ENCODE measurements at places on chromosomes 1 and 21.

DNA sequence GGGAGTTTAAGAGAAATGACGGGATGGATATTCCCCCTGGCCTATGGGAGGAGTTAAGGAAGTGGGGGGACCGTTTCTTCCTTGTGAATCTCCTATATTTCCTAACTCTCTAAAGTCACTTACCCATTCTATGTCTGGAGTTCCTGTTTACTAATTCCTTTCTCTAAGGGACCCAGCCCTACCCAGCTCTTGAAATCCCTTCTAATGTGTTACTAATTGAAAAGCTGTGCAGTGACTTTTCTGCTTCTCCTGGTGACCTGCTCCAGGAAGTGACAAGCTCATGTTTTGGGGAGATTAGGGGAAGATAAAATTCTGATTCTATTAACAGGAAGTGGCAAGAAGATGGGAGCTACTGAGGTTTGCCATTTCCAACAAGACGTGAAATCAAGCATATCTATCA lies 4.0 kb upstream of the SAMSN1 start:
- DNase-seq = no peak

DNA sequence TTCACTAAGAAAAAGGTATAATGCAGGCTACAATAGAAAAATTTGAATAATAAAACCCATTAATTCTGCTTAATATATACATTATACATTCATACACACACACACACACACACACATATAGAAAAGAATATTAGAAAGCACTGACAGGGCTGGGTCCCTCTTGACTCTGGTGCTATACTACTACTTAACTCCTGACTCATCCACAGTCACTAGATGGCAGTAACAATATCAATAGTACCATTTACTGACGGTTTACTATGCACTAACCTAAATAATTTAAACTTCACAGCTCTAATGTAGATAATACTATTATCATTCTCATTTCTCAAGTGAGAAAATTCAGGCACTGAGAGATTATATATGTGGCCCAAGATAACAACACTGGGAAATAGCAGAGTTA lies 87.5 kb downstream of the COP1 start:
- no peak for DNase-seq

DNA sequence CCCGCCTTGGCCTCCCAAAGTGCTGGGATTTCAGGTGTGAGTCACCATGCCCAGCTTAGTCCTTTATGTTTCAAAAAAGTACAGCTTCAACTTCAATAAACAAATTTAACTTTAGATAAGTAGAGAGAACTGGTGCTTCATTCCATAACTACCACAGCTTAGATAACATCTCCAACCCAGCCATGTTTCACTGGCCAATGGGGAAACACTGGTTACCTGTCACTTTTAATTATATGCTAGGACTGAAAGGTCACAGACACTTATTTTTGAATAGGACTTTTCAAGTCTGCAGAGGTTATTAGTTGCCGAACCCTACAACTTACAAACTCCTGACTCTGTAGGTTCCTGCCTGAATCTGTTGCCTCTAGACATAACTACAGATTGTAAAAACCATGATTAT lies 56.5 kb upstream of the ST6GALNAC3 start:
- DNase-seq = no peak

GRCh38 chr1:19888112-19888511 lies 5.9 kb downstream of the OTUD3 start:
- no peak for DNase-seq

DNA sequence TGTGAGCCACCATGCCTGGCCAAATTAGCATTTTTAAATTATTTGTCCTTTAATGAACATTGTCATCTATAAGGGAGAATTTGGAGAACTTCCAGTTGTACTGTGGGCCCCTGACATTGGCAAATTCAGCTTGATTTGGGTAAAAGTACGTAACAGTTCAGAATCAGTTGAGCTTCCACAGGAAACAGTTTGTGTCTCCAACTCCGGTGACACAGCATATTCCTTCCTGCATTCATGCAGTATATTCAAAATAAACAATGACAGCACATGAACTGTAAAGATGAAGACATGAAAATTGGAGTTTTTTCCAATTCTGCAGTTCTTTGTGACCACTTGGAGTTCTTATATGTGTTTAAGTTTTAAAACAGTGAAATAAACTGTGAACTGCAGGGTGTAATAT lies 28.2 kb downstream of the RNF220 start:
- no peak for DNase-seq

DNA sequence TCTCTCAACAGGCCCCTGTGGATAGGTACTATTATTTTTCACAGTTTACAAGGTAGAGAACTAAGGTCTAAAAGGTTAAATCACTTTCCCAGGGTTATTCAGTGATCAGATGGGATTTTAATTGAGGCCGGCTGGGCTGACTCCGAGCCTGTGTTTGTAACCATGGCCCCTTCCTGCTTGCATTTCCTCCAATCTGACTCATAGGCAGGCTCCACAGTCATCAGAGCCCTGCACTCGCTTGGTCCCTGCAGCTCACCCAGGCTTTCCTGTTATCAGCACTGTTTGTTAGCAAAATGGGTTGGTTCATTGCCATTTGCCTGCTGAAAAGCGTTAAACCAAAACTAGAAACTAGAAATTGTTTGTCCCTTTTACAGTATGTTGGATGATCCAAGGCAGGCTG lies 41.4 kb upstream of the LMX1A start:
- DNase-seq = no peak

- DNase-seq = no peak
Measured at GRCh38 chr21:39852021-39852721, 15.1 kb upstream of the PCP4 start.

DNA sequence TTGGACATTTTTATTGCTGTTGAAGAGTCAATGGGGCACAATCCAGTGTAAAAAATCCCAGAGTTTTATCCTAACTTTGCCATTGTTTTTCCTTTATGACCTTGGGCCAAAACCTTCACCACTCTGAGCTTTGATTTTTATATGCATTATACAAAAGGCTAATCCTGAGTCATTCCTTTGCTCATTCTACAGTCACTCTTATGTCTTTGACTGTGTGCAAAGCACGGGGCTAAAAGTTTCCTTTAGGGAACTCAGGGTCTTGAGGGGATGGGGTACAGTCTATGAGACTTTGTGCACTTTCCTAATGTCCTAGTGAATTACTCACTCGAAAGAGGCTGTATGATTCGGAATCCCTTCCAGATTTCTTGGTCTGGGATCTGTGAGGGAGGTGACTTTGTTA lies 543.2 kb upstream of the CAMK1G start:
- DNase-seq = no peak

- DNase-seq = no peak
Measured at GRCh38 chr1:155141749-155142148, 1.4 kb upstream of the DPM3 start.

DNA sequence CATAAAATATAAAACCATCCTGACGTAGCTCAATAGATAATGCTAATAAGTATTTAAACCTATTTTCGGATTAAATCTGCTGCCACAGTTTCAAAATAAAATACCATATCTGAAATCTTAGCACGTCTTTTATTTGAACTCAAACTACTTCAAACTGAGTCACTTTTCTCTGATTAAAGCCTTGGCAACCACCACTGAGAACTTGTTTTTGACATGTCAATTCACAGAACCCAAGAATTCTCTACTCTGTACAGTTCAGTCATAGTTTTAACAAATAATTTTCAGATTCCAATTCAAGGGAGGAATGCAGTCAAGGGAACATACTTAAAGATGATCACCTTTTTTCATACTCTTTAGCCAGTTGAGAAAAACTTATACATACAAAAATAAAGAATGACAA lies 643.2 kb downstream of the KCNT2 start:
- DNase-seq = no peak

- no peak for DNase-seq
Measured at GRCh38 chr1:207910591-207911354, at the start of gene CD34. Gene CD34 (minus strand): TSS chr1:207911125. CDS start chr1:207911080, 45 bp downstream.

- DNase-seq = no peak
Measured at GRCh38 chr1:107972391-107973180, 7.6 kb upstream of the VAV3 start.

DNA sequence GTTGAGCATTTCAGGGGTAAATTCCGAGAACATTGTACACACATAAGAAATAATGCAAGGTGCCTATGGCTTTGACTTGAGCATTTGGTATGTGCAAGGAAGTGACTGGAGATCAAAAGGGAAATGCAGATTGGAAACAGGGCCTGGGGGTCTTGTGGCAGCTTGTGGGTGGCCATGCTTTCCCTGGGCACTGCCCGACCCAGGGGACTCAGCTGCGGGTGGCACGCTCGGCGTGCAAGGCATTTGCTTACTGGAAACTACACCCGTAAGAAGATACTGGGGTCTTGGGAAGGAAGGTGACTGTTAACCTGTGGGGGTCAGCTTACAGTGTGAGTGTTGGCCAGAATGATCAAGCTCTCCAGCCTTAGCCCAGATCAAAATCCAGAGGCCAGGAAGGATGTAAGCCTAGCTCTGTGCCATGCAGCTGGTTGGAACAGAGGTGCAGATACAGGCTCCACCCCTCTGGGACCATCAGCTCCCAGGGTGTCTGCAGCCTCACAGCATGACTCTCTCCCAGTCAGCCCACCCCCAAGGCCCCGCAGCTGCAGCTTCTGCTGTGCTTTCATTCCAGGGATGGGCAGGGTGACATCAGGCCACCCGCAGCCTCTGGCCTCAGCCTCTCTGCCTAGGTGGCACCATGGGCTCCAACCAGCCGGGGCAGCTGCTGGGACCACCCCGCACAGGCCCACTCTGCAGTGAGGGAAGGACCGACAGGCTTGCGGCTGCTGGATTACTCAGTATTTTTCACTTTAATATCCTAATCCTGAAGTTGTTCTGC lies 55.1 kb downstream of the KIF26B start:
- DNase-seq = no peak

GRCh38 chr1:231625975-231626534 lies 535 bp upstream of the DISC1 start:
- DNase-seq = no peak

GRCh38 chr1:154178013-154178412 lies 13.9 kb downstream of the TPM3 start:
- DNase-seq = no peak

DNA sequence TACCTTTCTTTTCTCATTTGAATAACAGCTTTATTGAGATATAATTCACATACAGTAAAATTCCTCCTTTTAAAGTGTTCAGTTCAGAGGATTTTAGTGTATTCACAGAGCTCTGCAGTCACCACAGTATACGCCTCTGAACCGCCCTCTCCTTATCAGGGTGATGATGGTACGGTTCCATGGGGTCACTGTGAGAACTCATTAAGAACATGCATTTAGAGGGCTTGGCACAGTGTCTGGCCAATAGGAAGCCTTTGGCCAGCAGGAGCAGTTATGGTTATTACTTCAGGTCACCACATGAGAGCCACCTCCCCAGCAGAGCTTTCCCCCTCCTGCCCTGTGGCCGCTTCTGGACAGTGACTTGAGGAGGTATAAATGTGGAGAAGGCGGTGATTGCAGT lies 27.3 kb downstream of the KCNQ4 start:
- no peak for DNase-seq

DNA sequence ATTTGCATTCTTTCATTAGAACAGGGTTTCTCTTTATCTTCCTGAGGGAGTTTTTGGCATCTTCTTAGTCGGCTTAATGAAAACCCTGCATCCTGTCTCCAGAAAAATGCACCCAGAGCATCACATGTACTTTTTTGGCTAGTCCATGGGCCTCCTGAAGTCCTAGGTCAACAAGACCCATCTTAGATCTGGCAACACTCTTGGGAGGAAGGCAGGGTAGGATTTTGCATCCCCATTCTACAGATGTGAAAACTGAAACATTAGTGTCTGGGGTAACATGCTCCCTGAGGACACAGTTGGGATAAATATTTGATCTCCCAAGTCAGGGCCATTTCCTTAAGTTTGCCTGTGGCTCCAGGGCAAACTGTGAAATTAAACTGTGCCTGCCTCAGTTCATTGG lies 40.0 kb upstream of the HMGB4 start:
- no peak for DNase-seq
